ENCODE measurements at places on chromosomes 13 and 19.

- DNase-seq, result no peak
Measured at GRCh38 chr19:44812142-44812718, 3.3 kb downstream of the BCAM start.

DNA sequence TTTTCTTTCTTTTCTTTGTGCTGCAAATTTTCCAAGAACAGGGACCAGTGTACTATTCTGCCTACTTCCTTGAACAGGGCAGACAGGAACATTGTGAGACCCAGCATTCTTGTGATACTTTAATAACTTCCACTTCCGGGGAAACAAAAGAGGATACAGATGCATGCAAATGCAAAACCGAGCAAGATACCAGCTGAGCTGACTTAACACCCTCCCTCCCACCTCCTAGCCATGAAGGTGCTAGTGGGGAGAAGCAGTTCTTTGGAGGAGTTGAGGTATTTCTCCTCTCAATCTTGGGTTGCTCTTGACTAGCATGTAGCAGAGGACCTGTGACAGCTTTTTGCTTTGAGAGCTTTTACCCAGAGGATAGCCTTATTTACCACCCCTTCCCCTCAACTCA, 111.2 kb downstream of the KLF5 start:
- DNase-seq, result no peak

DNA sequence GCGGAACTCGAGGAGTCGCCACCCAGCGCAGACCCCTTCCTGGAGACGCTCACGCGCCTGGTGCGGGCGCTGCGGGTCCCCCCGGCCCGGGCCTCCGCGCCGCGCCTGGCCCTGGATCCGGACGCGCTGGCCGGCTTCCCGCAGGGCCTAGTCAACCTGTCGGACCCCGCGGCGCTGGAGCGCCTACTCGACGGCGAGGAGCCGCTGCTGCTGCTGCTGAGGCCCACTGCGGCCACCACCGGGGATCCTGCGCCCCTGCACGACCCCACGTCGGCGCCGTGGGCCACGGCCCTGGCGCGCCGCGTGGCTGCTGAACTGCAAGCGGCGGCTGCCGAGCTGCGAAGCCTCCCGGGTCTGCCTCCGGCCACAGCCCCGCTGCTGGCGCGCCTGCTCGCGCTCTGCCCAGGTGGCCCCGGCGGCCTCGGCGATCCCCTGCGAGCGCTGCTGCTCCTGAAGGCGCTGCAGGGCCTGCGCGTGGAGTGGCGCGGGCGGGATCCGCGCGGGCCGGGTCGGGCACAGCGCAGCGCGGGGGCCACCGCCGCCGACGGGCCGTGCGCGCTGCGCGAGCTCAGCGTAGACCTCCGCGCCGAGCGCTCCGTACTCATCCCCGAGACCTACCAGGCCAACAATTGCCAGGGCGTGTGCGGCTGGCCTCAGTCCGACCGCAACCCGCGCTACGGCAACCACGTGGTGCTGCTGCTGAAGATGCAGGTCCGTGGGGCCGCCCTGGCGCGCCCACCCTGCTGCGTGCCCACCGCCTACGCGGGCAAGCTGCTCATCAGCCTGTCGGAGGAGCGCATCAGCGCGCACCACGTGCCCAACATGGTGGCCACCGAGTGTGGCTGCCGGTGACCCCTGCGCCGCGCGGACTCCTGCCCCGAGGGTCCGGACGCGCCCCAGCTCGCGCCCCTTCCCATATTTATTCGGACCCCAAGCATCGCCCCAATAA, 2.3 kb downstream of the AMH start:
- DNase-seq, result no peak

GRCh38 chr13:113090415-113090770, 15.2 kb upstream of the F7 start:
- DNase-seq, result no peak

- no peak for DNase-seq
Measured at GRCh38 chr19:44745341-44745831, 3.1 kb upstream of the BCL3 start.

DNA sequence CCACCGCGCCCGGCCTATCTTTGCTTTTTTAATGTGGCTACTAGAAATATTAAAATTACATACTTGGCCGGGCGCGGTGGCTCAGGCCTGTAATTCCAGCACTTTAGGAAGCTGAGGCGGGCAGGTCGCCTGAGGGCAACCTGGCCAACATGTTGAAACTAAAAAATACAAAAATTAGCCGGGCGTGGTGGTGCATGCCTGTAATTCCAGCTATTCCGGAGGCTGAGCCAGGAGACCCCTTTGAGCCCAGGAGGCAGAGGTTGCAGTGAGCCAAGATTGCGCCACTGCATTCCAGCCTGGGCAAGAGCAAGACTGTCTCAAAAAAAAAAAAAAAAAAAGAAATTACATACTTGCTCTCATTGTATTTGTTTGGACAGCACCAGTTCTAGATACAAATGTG, 34.8 kb upstream of the DPRX start:
- no peak for DNase-seq

DNA sequence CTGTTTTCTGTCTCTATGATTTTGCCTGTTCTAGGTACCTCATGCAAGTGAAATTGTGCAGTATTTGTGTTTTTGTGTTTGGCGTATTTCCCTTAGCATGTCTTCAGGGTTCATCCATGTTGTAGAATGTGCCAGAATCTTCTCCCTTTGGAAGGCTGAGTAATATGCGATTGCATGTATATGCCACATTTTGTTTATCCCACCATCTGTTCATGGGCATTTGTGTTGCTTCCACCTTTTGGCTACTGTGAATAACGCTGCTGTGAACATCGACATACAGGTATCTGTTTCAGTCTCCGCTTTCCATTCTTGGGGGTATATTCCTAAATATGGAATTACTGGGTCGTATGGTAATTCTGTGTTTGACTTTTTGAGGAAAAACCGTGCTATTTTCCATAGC, 190.0 kb downstream of the ATP8A2 start:
- DNase-seq, result no peak

GRCh38 chr19:20235156-20235555, 68.1 kb downstream of the ZNF486 start:
- no peak for DNase-seq

- DNase-seq, result no peak
Measured at GRCh38 chr13:21344662-21345176, 114.4 kb downstream of the ZDHHC20 start.

- no peak for DNase-seq
Measured at GRCh38 chr19:29520390-29520789, 5.4 kb upstream of the VSTM2B start.

DNA sequence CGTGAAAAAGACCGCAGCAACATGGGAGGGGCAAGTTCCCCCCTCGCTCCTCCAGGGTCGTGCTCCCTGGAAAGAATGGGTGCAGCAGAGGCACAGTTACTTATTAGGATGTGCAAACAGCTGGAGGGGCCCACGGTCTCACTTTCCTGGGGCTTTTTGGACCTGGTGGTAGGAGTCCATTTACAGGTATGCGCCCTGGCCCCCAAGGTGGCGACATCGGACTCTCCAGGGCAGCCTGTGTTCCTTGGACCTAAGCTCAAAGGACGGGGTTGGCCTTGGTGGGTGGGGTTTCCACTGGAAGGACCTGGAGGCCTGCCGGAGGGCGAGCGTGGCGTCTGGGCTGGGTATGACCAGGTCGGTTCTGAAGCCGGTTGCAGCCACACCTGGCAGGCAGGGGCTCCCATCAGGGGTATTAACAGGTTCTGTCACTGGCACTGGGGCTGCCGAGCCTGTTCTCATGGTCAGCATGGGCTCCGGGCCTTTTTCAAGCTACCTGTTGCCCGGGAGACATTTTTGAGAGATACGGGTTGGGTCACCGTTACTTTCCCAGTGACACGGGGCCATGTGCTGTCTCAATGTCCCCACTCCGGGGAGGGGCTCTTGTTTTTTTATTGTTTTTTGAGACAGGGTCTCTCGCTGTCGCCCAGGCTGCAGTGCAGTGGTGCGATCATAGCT, 5.9 kb downstream of the ZFR2 start:
- no peak for DNase-seq

GRCh38 chr13:99916366-99917103, 55.0 kb downstream of the ZIC5 start:
- no peak for DNase-seq

- peak; percentile 17 for DNase-seq
Measured at GRCh38 chr13:41312176-41312500, 1.1 kb downstream of the NAA16 start.

GRCh38 chr13:21486322-21486721, 27.2 kb upstream of the ZDHHC20 start:
- DNase-seq, result no peak

DNA sequence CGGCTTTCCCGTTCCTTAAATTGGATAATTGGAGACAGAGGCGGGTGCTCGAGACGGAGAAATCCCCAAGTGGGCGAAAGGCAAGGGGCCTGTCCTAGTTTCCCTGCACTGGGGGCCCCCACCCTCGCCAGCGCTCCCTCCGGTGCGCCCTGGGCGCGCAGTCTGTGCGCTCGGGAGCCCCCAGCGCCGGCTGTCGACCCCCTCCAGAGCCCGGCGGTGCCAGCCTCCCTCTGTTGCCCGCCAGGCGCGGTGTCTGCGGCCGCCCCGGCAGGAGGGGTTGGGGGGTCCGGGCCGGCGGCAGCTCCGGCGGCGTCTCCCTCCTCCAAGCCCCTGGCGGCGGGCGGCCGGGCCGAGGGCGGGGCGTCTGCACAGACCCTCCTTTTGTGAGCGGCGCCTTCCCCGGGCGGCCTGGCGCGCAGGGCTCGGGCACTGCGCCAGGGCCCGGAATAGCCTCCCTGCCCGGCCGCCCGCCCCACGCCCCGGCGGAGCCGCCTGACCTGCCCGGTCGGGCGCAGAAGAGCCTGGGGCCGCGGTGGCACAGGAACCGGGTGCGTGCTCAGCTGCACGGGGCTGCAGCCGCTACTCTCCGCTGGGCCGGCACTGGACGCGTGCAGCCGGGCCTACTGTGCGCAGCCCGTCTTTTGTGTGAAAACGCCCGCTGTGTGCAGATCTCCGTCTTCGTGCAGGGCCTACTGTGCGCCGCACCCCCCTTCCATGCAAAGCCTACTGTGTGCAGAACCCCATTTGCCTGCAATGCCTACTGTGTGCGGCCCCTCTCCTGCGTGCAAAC, 13.2 kb downstream of the GADD45B start:
- DNase-seq, result no peak

GRCh38 chr13:110879482-110879881, 35.4 kb downstream of the ANKRD10 start:
- no peak for DNase-seq

- DNase-seq, result no peak
Measured at GRCh38 chr13:50691176-50691680, 152.3 kb downstream of the DLEU7 start.

GRCh38 chr19:53394522-53394973, 401 bp upstream of the ZNF765 start:
- no peak for DNase-seq

DNA sequence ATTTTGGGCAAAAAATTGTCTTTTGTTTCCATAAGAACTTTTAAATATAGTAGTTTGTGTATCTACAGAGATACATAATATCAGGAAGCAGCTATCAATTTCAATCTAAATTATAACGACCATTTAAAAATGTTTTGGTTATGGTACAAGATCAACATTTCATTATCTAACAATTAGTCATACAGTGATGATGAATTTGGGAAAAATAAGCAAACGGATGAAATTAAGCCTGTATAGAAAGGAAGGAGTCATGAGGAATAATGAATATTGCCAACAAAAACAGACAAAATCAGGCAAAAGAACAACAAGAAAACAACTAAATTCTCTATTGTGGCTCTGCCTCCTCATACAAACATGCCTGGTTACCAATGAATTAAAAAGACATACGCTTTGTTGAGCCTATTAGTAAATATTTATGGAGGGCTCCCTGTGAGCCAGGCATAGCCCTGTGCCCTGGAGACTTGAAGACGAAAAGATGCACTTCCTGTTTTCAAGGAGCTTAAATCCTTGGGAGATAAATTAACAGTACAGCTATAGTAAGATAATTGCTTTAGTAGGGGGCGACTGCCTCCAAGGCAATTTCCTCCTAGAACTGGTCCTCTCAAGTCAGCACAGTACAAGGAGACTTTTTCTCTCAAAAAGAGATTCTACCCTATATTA, 73.0 kb downstream of the NALCN start:
- no peak for DNase-seq

DNA sequence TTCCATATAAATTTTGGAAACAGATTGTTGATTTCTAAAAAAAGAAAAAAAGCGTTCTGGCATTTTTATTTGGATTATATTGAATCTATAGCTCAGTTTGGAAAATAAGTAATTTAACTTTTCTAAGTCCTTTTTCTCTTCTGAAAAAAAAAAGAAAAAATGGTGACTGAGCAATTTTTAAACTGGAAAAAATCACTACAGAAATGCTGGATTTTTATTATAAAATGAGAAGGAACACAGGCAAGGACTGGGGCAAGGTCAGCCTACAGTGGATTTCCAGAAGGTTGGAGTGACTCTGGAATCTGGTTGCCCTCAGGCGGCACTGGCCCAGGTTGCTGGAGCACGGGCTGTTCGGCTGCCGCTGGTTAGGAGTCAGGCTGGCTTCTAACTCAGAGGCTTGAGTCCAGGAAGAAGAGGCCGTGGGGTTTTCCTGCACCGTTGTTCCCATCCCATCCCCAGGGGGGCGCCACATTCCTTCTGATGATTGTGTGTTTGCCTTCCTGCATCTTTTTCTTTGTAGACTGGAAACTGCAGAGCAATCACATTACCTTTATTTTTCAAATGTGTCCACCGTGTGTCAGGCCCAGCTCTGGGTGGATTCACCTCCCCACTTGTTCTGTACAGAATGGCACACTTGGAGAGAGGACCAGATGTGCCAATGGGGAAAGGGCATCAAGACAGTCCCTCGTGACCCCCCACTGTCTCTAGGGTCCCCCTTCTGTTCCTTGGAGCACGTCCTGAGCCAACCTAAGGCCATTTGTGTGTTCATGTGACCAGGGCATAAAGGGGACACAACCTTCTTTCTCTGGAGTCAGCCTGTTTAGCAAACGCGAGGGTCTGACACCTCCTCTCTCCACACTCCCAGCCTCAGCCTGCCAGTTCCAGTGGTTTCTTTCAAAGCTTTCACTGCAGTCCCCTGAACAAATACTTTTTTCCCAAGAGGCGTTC, 44.5 kb upstream of the GTF3A start:
- DNase-seq, result peak; percentile 69

DNA sequence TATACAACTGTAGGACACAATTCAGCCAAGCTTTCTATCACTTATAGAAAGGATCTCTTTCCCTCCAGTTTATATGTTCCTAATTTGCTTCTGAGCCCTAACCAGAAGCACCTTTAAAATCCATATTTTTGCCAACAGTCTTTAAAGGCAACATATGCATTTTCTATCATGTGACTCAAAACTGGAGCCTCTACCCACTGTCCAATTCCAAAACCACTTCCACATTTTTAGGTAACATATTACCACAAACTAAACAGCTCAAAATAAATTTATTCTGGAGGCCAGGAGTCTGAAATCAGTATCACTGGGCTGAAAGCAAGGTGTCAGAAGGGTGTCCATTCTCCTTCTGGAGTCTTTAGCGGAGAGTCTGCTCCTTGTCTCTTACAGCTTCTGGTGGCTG, 15.9 kb upstream of the EFNB2 start:
- DNase-seq, result no peak

DNA sequence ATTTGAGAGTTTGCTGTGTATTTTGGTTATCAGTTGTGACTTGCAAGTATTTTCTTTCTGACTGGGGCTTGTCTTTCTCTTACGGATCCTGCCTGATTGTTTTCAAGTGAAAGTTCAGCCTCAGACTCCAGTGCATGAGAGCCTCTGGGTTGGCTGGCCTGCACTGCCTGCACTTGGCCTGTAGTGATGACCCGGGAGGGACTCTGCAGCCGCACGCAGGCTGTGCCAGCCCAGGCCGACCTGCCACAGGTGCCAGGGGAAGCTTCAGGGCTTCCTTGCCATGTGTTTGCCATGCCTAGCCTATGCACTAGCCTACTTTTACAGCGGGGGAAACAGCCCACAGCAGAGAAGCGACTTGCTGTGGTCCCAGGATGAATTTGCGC, 77.0 kb downstream of the KDM4B start:
- DNase-seq, result no peak

- no peak for DNase-seq
Measured at GRCh38 chr13:53873558-53873957, 844.9 kb downstream of the OLFM4 start.
